ENCODE measurements at places on chromosomes 1 and 21.

- no peak for DNase-seq
Observed at GRCh38 chr1:145992958-145993617, 3.3 kb downstream of the TXNIP start.

DNA sequence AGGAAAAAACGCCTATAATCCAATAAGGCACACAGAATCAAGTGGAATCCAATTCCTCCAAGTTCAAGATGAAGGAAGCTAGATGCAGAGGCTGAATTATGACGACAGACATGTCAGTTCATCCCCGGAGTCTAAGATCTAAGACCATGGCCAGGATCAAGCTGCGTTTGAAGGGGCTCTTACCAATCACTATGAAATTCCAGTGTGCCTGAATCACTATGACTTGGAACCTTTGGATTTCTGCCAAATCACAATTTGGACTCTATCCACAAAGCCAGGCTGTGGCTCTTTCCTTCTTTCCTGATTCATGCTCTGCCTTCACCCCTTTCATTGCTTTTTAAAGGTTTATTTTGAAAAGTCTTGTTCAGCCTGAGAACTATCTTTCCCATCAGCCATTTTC is 17.1 kb downstream of the OLIG2 start:
- no peak for DNase-seq

- DNase-seq: no peak
Observed at GRCh38 chr1:230072296-230072695, 5.3 kb downstream of the GALNT2 start.

DNA sequence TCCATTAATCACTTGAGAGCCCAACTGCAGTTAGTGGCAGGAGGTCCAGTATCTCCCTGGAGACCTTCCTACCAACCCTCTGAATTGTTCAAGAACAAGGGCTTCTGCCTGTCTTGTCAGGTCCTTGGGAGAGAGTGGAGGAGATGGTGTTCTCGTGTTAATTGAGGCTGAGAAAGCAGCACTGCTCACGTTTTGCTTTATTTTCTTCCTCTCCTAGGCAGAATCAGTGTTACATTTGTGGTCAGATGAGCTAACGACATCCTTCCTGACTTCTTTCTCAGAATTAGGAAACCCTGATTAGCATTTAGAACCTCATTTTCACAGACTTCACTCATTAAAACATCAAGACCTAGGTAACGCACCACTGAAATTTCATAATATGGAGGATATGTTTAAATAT is 26.4 kb upstream of the LRIG2 start:
- no peak for DNase-seq

GRCh38 chr1:216450227-216450626 is 27.0 kb upstream of the USH2A start:
- DNase-seq: no peak

GRCh38 chr1:86064899-86065298 is 91.7 kb downstream of the COL24A1 start:
- DNase-seq: no peak

GRCh38 chr1:224253721-224254120 is 70.7 kb downstream of the DEGS1 start:
- no peak for DNase-seq

DNA sequence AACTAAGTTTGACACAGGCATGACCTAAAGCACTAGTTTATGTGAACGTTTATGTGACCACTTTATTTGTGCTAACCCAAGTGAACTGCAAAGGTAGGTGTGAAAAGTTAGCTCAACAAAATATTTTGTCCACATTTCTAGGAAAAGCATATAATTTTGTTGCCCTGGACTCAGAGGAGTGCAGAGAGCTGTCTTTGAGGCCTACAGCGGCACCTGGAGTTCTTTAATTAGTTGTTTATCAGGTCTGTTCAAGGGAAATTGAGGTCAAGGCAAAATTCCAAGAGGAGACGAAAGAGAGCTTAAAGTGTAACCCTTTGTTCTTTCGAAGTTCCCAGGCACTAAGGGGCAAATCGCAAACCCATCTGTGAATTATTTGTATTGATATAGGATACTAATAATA is 1.3 kb downstream of the GIPC2 start:
- no peak for DNase-seq
